Activated CD8-positive, alpha-beta memory T cell treated with anti-CD3 and anti-CD28 coated beads, Interleukin-2, amount 50 U/mL, for 48 hours (primary cell): ENCODE measurements at places on chromosomes 13 and 19.

DNA sequence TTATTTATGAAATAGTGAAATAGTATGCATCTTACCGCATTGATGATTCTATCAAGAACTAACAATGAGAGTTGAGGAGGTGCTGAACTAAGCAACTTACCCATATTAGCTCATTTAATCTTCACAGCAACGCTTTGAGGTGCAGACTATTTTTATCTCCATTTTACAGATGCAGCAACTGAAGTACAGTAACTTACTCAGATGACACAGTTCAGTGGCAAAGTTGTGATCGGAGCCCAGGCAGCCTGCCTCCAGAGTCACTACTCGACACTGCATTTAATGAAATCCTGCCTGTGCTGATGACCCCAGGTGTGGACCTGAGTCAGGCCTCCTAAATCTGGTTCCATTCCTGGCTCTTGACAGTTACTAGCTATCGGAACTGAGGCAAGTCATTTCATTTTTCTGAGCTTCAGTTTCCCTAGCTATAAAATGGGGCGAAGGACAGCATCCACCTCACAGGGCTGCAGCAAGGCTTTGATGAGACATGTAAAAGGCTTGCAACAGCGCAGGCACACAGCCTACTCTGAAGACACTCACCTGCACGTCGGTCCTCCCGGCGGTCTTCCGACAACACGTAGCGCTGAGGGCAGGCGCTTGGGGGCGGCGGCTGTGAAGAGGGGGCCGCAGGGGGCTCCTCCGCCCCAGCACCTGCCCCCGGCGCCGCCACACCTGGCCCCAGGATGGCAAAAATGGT is 1.5 kb downstream of the MYPOP start:
- no peak for DNase-seq

- DNase-seq, result no peak
These were observed 126.1 kb downstream of the KDM4B start for GRCh38 chr19:5094768-5095567.

- no peak for DNase-seq
These were observed 40.5 kb downstream of the DZIP1 start for GRCh38 chr13:95603887-95604555.

DNA sequence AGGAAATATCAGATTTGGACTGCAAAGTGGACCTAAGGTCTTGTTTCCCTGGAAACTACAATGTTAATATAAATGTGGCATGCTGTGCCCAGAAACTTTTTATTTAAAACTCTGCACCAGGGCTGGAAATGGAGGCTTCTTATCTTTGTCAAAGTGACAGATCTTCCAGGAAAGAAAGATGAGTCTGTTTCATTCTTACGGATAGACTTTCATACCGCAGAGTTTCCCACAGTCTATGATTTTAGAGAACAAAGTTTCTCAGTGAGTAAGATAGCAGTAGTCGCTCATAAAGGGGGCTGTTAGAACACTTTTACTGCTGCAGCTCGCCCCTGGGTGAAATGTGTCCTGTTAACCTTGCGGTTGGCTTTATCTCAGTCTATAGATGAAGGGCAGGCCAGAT is 6.7 kb downstream of the CLEC11A start:
- DNase-seq, result no peak

- peak; percentile 67 for DNase-seq
These were observed 764 bp downstream of the UPF1 start for GRCh38 chr19:18832306-18833140.

DNA sequence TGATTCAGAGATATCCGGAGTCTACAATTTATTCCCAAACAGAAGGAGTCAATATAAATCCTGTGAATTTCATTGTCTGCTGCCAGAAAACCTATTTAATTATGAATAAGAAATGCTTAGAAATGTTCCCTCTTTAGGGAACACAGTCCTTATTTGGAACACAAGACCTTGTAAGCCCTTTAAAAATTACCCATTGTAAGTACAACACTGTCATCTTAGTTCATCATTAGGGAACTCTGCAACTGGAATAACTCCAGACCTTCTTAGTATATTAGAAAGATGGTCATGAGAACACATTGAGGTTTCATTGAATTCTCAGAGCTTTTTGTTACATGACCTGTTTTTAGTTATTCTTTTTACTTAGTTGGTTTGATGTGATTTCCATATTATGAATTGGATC is 548.5 kb upstream of the KLF12 start:
- DNase-seq, result no peak

GRCh38 chr13:42575938-42576337 is 2.0 kb downstream of the TNFSF11 start:
- DNase-seq, result no peak

GRCh38 chr13:109781384-109782065 is 4.9 kb downstream of the IRS2 start:
- DNase-seq, result no peak

- peak; percentile 72 for DNase-seq
These were observed 1.7 kb downstream of the KLK4 start for GRCh38 chr19:50909240-50910070.

- DNase-seq, result no peak
These were observed 4.9 kb downstream of the ETFB start for GRCh38 chr19:51361239-51361638.

DNA sequence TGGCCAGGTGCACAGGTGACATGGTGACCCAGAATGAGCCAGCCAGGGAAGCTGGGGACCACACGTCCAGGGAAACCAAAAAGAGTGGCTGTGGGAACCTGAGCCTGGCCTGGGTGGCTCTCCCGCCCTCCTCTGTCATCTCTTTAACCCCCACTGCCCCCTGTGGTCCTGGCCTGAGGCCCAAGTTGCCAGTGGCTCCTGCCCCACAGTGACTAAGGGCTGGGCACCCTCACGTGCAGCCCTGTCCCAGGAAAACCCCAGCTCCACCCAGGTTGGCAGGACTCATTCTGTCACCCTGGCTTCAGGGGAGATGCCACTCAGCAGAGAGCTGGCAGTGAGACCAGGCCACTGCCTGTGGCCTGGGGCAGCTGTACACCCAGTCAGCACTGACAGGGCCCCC is 30.6 kb upstream of the ISYNA1 start:
- no peak for DNase-seq

- DNase-seq, result no peak
These were observed 61.1 kb upstream of the FAM216B start for GRCh38 chr13:42720113-42720857.

DNA sequence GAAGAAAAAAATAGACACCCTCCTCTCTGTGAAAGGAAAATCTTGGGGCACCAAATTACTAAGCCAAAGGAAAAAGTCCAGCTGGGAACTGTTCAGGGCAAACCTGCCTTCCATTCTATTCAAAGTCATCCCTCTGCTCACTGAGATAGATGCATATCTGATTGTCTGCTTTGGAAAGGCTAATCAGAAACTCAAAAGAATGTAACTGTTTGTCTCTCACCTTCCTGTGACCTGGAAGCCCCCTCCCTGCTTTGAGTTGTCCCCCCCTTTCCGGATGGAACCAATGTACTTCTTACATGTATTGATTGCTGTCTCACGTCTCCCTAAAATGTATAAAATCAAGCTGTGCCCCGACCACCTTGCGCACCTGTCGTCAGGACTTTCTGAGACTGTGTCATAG is 216.0 kb upstream of the SOX1 start:
- DNase-seq, result no peak

- DNase-seq, result no peak
These were observed 83.5 kb upstream of the STARD13 start for GRCh38 chr13:33369073-33369472.

DNA sequence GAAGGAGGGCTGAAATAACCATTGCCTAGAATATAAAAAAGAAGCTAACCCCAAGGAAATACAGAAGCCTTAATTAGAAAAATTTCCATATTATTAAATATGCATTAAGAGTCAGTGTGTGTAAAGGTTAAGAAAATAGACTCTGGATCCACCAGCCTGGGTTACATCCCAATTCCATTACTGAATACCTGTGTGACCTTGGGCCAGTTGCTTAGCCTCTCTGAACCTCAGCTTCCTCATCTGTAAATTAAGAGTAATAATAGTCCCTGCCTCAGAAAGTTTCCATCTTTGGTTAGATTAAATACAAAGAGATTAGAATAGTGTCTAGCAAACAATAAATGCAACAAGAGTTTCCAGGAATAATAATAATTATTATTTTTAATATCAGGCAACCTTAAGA is 54.5 kb downstream of the ATP7B start:
- DNase-seq, result no peak

DNA sequence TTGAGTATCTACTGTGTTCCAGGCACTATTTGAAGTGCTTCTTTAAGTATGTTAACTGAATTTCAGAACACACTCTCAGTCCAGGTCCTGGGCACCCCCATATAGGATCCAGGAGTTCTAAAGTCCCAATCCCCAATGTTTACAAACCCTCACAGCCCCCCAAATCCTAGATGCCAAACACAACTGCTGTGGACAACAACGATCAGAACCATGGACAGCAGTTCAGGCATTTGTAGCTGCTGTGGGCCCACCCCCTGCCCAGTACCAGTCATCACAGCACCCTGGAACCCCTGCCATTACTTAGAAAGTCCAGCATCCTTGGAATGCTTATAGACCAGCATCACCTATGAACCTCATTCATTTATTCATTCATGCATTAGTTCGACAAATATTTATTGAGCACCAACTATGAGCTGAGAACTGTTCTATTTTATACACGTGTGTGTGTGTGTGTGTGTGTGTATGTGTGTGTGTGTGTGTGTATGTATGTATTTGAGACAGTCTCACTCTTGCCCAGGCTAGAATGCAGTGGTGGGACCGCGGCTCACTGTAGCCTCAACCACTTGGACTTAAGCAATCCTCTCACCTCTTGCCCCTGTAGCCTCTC is 19.3 kb upstream of the SDHAF1 start:
- no peak for DNase-seq

DNA sequence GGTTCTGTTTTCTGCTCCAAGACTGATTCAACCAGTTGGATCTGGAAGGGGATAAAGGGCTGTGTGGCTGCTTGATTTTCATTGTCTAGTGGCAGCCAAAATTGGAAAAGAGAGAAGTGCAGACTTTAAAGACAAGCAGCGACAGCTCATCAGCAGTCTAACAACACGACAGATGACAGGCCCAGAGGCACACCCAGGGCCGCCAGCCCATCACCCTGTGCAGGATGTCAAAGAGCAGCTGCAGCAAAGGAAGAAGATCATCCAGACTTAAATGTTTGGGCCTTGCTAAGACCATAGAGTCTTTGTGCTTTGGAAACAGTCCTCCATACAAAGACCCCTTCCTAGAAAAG is 421.0 kb upstream of the KLF12 start:
- DNase-seq, result no peak

DNA sequence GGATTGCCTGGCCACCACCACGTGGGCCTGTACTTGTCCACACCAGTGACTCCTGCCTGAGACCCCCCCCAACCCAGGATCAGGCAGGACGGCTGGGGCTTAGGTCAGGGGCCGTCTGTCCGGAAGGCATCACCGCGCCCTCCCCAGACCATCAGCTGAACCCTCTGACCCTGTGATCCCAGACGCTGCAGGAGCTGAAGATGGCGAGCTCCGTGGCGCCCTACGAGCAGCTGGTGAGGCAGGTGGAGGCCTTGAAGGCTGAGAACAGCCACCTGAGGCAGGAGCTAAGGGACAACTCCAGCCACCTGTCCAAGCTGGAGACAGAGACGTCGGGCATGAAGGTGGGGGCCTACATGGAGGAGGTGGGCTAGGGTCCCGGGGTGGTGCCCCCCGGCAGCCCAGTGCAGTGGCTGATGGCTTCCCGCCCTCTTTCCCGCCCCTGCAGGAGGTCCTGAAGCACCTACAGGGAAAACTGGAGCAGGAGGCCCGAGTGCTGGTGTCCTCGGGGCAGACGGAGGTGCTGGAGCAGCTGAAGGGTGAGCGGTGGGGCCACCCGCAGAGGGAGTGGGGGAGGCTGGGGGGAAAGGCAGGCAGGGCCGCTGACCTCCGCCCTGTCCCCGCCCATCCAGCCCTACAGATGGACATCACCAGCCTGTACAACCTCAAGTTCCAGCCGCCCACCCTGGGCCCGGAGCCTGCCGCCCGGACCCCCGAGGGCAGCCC is 3.0 kb downstream of the APC2 start:
- no peak for DNase-seq

- DNase-seq, result no peak
These were observed 12.1 kb downstream of the NFILZ start for GRCh38 chr19:8642561-8642960.

GRCh38 chr19:55591555-55591954 is 7.8 kb downstream of the FIZ1 start:
- DNase-seq, result no peak

- peak; percentile 49 for DNase-seq
These were observed 2.4 kb downstream of the LENG8 start for GRCh38 chr19:54451331-54451871.

GRCh38 chr19:38614289-38614688 is 3.5 kb downstream of the MAP4K1 start:
- DNase-seq, result no peak

GRCh38 chr19:52094526-52095130 is 937 bp downstream of the ZNF841 start:
- DNase-seq, result no peak

DNA sequence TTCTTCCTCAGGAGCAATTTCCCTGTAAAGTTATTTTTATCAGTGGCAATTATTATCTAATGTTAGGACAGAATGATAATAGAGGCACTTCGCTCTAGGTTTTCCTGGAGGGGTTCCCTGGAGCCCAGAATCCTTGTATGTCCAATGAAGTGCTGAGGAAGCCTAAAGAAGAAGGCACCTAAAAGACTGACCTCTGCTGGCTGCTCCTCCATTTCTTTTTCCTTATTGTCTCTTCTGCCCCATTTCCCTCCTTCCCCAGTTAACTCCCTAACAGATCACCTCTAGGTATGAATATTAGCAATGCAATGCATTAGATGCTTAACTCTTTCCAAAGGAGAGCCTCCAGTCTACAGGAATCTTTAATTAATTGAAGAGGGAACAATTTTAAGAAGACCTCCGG is 985.4 kb downstream of the DIAPH3 start:
- no peak for DNase-seq

DNA sequence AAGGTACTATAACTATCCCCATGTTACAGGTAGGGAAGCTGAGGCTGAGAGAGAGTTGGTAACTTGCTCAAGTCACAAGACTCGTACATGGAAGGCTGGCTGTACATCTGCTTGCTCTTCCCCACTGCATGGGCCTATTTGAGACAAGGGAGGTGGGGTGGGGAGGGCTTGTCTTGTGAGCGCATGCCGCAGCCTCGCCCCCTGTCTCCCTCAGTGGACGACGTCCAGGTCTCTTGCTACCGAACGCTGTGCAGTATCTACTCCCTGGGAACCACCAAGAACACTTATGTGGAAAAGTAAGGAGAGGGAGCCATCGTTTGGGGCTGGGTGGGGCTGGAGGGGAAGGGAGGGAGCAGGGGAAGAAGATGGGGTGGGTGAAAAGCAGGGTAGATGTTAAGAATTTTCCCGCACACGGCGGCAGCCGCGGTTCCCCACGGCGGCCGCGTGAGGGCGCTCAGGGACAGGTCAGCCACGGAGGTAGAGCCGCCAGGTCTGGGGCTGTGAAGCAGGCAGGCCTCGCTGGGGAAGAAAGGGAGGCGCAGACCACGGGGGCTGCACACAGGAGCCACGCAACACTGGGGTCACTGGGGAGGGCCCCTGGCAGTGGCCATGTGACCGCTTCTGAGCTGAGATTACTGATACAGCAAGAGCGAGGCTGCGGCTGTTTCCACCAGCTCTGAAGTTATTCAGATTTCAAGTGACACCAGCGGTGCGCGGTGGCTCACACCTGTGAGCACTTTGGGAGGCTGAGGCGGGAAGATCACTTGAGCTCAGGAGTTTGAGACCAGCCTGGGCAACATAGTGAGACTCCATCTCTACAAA is 81.5 kb downstream of the RYR1 start:
- DNase-seq, result peak; percentile 91
